ENCODE measurements at places on chromosomes 7 and 10. TPM values are rescaled to one million over a fixed set of nuclear protein-coding genes. Genes with fewer than 3 reads are reported as not detected.

Gene HHEX
- total RNA-seq, result 0.06 TPM

Gene PRKRIP1
- total RNA-seq, result 26.1 TPM

Gene FAM131B
- 1.1 TPM for total RNA-seq

Gene PNLIPRP2
- not detected for total RNA-seq

Gene CFAP58
- 1.4 TPM for total RNA-seq

Gene PIP
- not detected for total RNA-seq

Gene CDH23
- total RNA-seq, result 0.06 TPM

Gene COX19
- 6.5 TPM for total RNA-seq
